Activated T-helper 2 cell treated with anti-CD3 and anti-CD28 coated beads, Interferon-gamma antibody, Interleukin-2, Interleukin-4, amounts not matched to agents 10 μg/mL and 5 μg/mL and 100 μg/mL, durations not matched to agents 14 hours and 24 hours and 36 hours (primary cell): ENCODE measurements at places on chromosomes 7 and 10. TPM values are rescaled to one million over a fixed set of nuclear protein-coding genes. Genes with fewer than 3 reads are reported as not detected.
A peak's percentile ranks its signal among the peaks of the same experiment; 100 is the strongest.

GRCh38 chr7:129271500-129272355 lies 46.9 kb downstream of the AHCYL2 start:
- H3K27me3 ChIP-seq, result no peaks in the 10 kb centered on the region
- H3K27ac ChIP-seq, result peak overlapping the region; percentile 43
- H3K4me3 ChIP-seq, result peak overlapping the region; percentile 22
- DNase-seq, result peak; percentile 50

GRCh38 chr7:134962270-134962780 lies 24.0 kb upstream of the AGBL3 start:
- no peak for DNase-seq
- H3K4me3 ChIP-seq, result no peak overlapping the region
- H3K36me3 ChIP-seq, result no peaks in the 10 kb centered on the region
- H3K27ac ChIP-seq, result no peak overlapping the region

- no peak overlapping the region for H3K4me3 ChIP-seq
- no peak for DNase-seq
- H3K36me3 ChIP-seq, result no peaks in the 10 kb centered on the region
- no peaks in the 10 kb centered on the region for H3K27me3 ChIP-seq
- no peaks in the 10 kb centered on the region for H3K4me1 ChIP-seq
- no peak overlapping the region for H3K27ac ChIP-seq
Observed at GRCh38 chr7:135693558-135693957, 31.2 kb downstream of the STMP1 start.

GRCh38 chr7:24732646-24733413 lies 24.4 kb downstream of the GSDME start:
- peaks cover 24% of the 10 kb centered on the region for H3K27me3 ChIP-seq
- no peak overlapping the region for H3K4me3 ChIP-seq
- no peak for DNase-seq
- H3K36me3 ChIP-seq, result peaks cover 8% of the 10 kb centered on the region

- H3K27me3 ChIP-seq, result no peaks in the 10 kb centered on the region
- peaks cover 39% of the 10 kb centered on the region for H3K36me3 ChIP-seq
- H3K27ac ChIP-seq, result peak overlapping the region; percentile 79
- peak overlapping the region; percentile 34 for H3K4me3 ChIP-seq
- no peak for DNase-seq
Observed at GRCh38 chr10:80530251-80530650, 7.5 kb upstream of the SH2D4B start.

DNA sequence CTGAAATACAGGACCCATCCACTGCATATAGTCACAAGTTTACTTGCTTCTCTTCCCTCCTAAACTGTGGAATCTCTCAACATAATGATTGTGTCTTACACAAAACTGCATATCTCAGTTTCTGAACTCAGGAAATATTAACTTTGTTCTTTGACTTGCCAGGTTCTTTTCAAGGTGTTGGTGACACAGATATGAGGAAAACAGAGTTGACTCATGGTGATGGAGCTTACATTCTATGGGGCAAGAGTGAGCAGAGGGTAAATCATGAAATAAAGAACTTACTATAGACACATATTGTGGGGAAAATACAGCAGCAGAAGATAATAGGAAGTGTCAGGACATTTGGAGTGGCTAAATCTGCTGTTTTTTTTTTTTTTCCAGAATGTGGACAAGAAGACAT lies 72.5 kb upstream of the IGFBP3 start:
- H3K36me3 ChIP-seq, result no peaks in the 10 kb centered on the region
- no peak overlapping the region for H3K27ac ChIP-seq
- no peaks in the 10 kb centered on the region for H3K27me3 ChIP-seq
- no peaks in the 10 kb centered on the region for H3K4me1 ChIP-seq
- H3K4me3 ChIP-seq, result no peak overlapping the region

DNA sequence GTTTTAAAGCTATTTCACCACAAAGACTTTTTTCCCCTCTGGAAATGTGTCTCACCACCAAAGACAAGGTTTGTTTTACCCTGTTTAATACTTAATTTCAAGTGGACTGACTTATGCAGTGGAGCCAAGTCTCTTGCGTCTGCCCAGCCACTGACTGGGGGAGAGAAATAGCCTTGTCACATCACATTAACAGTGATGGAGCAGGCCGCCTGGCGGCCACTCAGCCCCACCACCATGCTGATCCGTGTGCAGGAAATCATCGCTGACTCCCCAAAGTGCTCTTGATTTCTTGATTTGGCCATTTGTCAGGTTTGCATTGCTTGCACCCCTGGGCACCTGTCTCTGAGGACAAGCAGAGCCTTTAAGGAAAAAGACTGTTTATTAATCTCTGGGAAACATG lies 334.1 kb downstream of the GLRX3 start:
- H3K27ac ChIP-seq, result no peak overlapping the region
- H3K27me3 ChIP-seq, result no peaks in the 10 kb centered on the region
- DNase-seq, result no peak
- no peaks in the 10 kb centered on the region for H3K36me3 ChIP-seq

DNA sequence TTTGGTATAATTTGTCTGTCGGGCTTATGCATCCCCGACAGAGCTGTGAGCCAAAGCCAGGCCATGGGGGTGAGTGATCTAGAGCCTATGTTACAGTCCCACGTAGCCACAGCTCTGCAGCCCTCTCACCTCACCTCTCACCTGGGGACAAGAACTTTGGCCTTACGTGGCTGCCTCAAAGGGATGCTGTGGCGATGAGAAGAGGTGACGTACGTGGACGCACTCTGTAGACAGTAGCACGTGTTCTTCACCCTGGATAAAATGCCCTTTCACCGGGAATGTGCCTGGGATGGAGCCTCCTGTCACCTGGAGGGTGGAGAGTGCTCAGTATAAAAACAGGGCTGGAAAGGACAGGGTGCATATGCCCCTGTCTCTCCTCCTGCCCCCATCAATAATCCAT lies 5.5 kb downstream of the HKDC1 start:
- H3K36me3 ChIP-seq, result no peaks in the 10 kb centered on the region
- H3K4me1 ChIP-seq, result peaks cover 66% of the 10 kb centered on the region
- no peak for DNase-seq

GRCh38 chr10:132606536-132607316 lies 69.1 kb downstream of the INPP5A start:
- no peak for DNase-seq
- H3K4me3 ChIP-seq, result no peak overlapping the region
- no peak overlapping the region for H3K27ac ChIP-seq
- peaks cover 8% of the 10 kb centered on the region for H3K36me3 ChIP-seq
- no peaks in the 10 kb centered on the region for H3K27me3 ChIP-seq

GRCh38 chr10:66307826-66308225 lies 618.0 kb upstream of the LRRTM3 start:
- no peak overlapping the region for H3K27ac ChIP-seq
- no peaks in the 10 kb centered on the region for H3K27me3 ChIP-seq
- no peak for DNase-seq
- H3K36me3 ChIP-seq, result no peaks in the 10 kb centered on the region
- no peaks in the 10 kb centered on the region for H3K4me1 ChIP-seq
- no peak overlapping the region for H3K4me3 ChIP-seq

DNA sequence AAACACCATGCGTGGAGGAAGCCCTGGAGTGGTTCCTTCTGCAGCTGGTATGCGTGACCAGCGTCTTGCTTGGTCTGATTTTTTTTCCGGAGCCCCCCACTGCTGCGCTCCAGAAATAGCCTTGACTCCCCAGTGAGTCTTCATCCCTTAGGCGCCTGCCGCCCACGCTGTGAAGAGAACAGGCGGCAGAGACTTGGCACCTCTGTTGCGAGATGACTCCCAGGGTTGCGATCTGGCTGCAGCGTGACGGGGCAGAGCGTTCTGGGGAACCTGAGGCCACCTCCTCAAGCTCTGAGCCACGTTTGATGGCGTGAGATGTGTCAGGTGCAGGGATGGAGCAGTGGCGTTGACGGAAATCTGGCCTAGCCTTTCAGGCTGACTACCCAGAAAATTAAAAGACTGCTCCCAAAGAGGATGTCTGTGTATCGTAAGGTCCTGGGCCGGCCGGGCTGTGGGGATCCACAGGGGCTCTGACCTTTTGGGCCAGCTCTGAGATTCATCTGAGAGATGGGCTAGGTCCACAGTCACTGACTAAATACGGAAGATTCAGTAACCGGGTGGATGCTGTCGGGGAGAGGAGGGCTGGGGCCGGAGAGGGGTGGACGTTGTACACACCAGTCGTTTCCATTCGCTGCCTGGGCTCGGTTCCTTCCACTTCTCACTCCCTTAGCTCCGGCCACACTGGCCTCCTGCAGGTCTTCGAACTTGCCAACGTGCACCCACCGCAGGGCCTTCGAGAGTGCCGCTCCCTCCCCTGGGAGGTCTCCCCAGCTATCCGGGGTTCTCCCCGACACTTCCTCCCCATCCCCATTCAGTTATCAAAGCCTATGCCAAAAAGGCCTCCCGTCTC lies 33.8 kb downstream of the PFKFB3 start:
- H3K4me1 ChIP-seq, result peaks cover 23% of the 10 kb centered on the region
- no peak for DNase-seq
- peak overlapping the region; percentile 76 for H3K27ac ChIP-seq
- peaks cover 80% of the 10 kb centered on the region for H3K36me3 ChIP-seq
- no peaks in the 10 kb centered on the region for H3K27me3 ChIP-seq

- no peaks in the 10 kb centered on the region for H3K36me3 ChIP-seq
- H3K27me3 ChIP-seq, result no peaks in the 10 kb centered on the region
- H3K27ac ChIP-seq, result peak overlapping the region; percentile 52
Observed at GRCh38 chr7:142690554-142691182, 58.6 kb upstream of the PRSS1 start.

DNA sequence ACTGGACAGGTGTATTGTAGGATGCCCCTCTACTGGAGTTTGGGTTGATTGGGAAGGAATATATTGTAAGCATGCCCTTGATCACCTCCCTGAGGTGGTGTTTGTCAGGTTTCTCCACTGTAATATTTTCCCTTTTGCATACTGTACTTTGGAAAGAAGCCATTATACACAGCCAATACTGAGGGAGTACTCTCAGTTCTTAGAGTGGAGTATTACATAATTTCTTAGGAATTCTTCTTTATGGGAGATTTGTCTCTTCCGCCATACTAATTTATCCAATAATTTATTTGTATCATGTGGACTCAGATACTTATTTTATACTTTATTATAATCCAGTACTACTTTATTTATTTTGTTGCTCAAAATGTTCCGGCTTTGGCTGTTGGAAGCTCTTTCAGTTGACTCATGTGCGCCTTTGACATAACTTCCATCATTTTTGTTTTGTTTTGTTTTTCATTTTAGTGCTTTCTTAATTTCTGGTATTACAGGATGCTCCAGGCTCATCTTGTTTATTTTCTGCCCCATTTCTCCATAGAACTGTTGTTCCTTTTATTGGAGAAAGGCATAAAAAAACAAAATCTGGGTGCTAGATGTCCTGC lies 29.7 kb downstream of the MKLN1 start:
- H3K36me3 ChIP-seq, result peaks cover 11% of the 10 kb centered on the region
- DNase-seq, result no peak
- no peak overlapping the region for H3K27ac ChIP-seq
- H3K27me3 ChIP-seq, result no peaks in the 10 kb centered on the region
- no peak overlapping the region for H3K4me3 ChIP-seq

DNA sequence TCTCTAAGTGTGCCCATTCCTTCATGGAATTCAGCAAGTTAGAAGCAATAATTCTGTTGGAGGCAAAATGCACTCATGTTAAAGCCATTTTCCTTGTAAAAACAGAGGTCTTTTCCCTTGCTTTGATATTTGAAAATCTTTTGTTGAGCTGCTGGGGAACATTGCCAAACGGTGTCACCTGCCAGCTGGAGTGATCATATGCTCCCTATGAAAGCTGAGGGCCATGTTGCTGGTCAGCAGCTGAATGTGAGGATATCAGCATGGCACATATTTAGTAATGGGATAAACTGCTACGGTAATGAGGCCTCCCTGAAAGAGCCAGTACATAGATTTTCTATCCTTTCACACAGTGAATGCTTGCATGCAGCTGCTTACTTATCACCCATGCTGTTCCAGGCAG lies 224.3 kb downstream of the THSD7A start:
- DNase-seq, result no peak
- no peaks in the 10 kb centered on the region for H3K4me1 ChIP-seq
- H3K27ac ChIP-seq, result no peak overlapping the region
- H3K4me3 ChIP-seq, result no peak overlapping the region
- no peaks in the 10 kb centered on the region for H3K36me3 ChIP-seq

GRCh38 chr10:21257919-21258318 lies 267.6 kb downstream of the SKIDA1 start:
- H3K4me1 ChIP-seq, result no peaks in the 10 kb centered on the region
- H3K27ac ChIP-seq, result no peak overlapping the region
- H3K36me3 ChIP-seq, result no peaks in the 10 kb centered on the region
- no peak overlapping the region for H3K4me3 ChIP-seq

DNA sequence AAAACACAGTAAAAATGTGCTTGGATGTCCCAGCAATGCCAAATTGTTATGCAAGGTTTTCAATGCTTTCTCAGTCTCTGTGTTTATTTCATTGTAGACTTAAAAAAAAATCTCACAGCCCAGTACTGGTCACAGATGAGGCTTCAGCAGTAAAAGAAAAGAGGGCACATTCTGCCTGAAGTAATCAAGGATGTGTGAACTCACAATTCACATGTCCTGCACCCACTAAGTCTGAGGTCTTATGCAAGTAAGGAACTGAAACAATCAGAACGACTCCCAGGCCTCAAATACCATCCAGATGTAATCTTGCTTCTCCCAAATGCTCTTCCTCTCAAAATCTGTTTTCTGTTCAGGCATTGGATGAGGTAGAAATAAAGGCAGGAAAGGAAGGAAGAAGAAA lies 33.7 kb downstream of the ADRB1 start:
- DNase-seq, result no peak
- peaks cover 61% of the 10 kb centered on the region for H3K27me3 ChIP-seq
- peaks cover 6% of the 10 kb centered on the region for H3K4me1 ChIP-seq
- no peaks in the 10 kb centered on the region for H3K36me3 ChIP-seq
- no peak overlapping the region for H3K27ac ChIP-seq

DNA sequence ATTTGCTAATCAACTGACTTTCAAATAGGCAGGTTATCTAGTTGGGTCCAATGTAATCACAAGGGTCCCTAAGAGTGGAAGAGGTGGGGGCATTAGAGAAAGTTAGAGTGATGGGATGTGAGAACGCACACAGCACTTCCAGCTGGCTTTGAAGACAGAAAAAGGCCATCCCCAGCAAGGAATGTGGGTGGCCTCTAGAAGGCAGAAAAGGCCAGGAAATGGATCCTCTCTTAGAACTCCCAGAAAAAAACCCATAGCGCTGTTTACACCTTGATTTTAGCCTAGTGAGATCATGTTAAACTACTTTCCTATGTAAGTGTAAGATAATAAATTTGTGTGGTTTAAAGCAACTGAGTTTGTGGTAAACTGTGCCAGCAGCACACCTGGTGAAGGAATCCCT lies 219.5 kb upstream of the HABP2 start:
- peaks cover 1% of the 10 kb centered on the region for H3K27me3 ChIP-seq
- no peak overlapping the region for H3K27ac ChIP-seq
- no peak for DNase-seq
- H3K4me3 ChIP-seq, result no peak overlapping the region

GRCh38 chr7:92560602-92561001 lies 29.6 kb downstream of the FAM133B start:
- no peaks in the 10 kb centered on the region for H3K4me1 ChIP-seq
- no peak for DNase-seq
- H3K27ac ChIP-seq, result no peak overlapping the region
- no peaks in the 10 kb centered on the region for H3K27me3 ChIP-seq
- no peak overlapping the region for H3K4me3 ChIP-seq

SPDYE16 gene
- total RNA-seq, result 0.14 and 0.30 TPM in 2 replicates

HEPACAM2 gene
- total RNA-seq, result not detected in 2 replicates

NEUROD6 gene
- not detected in 2 replicates for total RNA-seq

CCM2 gene
- 61.3 and 61.7 TPM in 2 replicates for total RNA-seq

GRID2IP gene
- total RNA-seq, result 0.18 and 0.23 TPM in 2 replicates

GATA3 gene
- 281 and 293 TPM in 2 replicates for total RNA-seq

ZNF862 gene
- 14.6 and 16.4 TPM in 2 replicates for total RNA-seq
